GM23248 (cell line): ENCODE measurements at places on chromosomes 3 and 15.

GRCh38 chr3:129605922-129606635 lies 397 bp downstream of the PLXND1 start:
- peak; percentile 85 for DNase-seq

- DNase-seq = no peak
Observed at GRCh38 chr15:67465196-67465952, 55.6 kb upstream of the C15orf61 start.

GRCh38 chr3:35784169-35784568 lies 144.8 kb downstream of the ARPP21 start:
- DNase-seq = no peak

- no peak for DNase-seq
Observed at GRCh38 chr3:30500666-30501399, 105.6 kb upstream of the TGFBR2 start.

- no peak for DNase-seq
Observed at GRCh38 chr15:69094124-69094921, 66.1 kb upstream of the GLCE start.

- DNase-seq = no peak
Observed at GRCh38 chr3:85740561-85740960, 781.8 kb downstream of the CADM2 start.

DNA sequence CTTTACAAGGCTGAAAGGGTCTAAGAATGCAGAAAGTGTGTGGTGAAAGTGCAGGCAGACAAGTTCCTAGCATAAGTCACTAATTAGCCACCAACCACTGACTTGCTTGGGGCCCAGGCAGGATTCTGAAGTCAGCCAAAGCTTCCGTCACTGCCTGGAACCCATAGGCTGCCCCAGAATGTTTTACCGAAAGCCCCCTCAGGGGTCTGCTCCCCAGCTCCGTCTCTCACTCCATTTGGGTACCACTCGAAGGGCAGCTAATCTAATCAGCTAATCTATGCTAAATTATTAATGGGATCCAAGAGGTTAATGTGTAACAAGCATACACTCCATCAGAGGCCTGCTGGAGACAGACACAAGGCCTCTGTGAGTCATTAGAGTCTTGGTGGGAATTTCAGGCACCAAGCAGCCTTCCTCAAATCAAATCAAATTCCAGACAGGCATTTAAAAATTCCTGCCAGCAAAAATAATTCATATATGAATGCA lies 13.2 kb downstream of the ADAMTS9 start:
- DNase-seq = peak; percentile 65

DNA sequence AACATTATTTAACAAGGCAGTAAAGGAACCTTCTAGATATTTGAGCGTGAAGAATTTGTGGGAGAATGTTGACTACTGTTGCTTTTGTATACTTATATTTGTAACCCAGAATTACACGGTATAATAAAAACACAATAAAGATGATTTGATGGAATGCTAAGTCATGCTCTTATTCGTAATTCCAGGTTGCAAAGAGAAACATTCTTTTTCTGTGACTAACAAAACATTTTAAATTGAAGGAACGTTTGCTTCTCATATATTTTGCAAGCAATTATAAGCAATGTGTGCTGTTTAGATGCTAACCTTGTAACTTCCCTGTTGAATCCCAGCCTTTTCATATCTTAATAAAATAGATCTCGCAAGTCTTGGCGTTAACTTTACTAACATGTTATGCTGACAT lies 124.4 kb upstream of the CGNL1 start:
- DNase-seq = peak; percentile 67

GRCh38 chr15:44087578-44088465 lies 107.2 kb downstream of the FRMD5 start:
- DNase-seq = peak; percentile 91

- DNase-seq = peak; percentile 9
Observed at GRCh38 chr3:71809321-71810026, 24.5 kb upstream of the PROK2 start.

- DNase-seq = no peak
Observed at GRCh38 chr3:140384028-140384771, 293.7 kb upstream of the TRIM42 start.

GRCh38 chr3:148494451-148494850 lies 203.3 kb upstream of the AGTR1 start:
- DNase-seq = no peak

GRCh38 chr3:155658006-155658405 lies 86.9 kb downstream of the PLCH1 start:
- no peak for DNase-seq

DNA sequence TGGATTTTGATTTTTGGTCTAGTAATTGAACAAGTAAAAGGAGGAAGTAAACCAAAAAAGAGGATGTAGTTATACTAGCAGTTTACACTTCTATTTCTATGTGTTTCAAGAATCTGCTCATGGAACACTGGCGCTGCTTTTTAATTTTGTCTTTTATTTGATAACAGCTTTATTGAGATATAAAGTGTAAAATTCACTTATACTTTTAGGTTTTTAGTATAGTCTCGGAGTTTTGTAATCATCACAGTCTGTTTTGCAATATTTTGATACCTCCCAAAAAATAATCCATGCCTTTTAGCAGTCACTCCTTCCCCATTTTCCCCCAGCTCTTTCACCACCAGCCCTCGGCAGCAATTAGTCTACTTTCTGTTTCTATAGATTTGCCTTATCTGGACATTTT lies 18.0 kb downstream of the UBE2E2 start:
- no peak for DNase-seq

GRCh38 chr3:62529230-62529629 lies 155.9 kb upstream of the FEZF2 start:
- peak; percentile 14 for DNase-seq
